ENCODE measurements at places on chromosomes 6 and 20. TPM values are rescaled to one million over a fixed set of nuclear protein-coding genes. Genes with fewer than 3 reads are reported as not detected.

DNA sequence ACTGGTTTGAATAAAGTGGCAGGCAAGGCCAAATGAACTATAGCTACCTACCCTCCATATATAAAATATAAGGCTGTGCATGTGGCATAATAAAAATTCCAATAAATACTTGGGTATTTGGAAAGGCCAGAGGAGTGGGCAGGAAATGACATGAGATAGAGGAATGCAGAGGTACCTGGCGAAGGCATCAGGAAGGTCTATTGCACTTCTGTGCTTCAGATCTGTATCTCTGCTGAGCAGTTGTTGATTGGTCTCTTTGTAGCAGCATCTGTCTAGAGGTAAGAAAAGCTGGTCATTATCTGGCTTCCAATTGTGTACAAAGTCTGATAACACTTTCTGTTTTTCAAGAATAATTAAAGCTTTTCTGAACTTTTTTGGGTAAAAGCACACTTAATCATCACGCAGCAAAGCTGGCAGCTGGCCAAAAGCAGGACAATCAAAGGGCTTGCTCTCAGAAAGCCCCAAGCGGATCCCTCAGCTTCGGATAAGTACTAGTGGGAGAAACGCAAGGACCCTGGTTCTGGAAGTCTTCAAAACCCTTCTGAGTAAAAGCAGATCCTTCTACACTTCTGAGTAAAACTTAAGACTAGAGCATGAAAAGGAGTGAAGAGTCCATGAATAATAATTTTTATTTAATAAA lies 120.1 kb upstream of the TCF21 start:
- DNase-seq, result no peak
- peak overlapping the region; percentile 57 for H3K27ac ChIP-seq
- H3K4me3 ChIP-seq, result no peak overlapping the region

GRCh38 chr20:64219202-64219601 lies 36.3 kb upstream of the PCMTD2 start:
- DNase-seq, result no peak
- H3K36me3 ChIP-seq, result no peaks in the 10 kb centered on the region
- no peak overlapping the region for H3K27ac ChIP-seq
- H3K4me3 ChIP-seq, result no peak overlapping the region
- H3K4me1 ChIP-seq, result no peaks in the 10 kb centered on the region

- no peaks in the 10 kb centered on the region for H3K4me1 ChIP-seq
- H3K4me3 ChIP-seq, result no peak overlapping the region
- no peak for DNase-seq
- H3K27ac ChIP-seq, result no peak overlapping the region
Observed at GRCh38 chr6:155380666-155381332, 66.5 kb upstream of the TFB1M start.

DNA sequence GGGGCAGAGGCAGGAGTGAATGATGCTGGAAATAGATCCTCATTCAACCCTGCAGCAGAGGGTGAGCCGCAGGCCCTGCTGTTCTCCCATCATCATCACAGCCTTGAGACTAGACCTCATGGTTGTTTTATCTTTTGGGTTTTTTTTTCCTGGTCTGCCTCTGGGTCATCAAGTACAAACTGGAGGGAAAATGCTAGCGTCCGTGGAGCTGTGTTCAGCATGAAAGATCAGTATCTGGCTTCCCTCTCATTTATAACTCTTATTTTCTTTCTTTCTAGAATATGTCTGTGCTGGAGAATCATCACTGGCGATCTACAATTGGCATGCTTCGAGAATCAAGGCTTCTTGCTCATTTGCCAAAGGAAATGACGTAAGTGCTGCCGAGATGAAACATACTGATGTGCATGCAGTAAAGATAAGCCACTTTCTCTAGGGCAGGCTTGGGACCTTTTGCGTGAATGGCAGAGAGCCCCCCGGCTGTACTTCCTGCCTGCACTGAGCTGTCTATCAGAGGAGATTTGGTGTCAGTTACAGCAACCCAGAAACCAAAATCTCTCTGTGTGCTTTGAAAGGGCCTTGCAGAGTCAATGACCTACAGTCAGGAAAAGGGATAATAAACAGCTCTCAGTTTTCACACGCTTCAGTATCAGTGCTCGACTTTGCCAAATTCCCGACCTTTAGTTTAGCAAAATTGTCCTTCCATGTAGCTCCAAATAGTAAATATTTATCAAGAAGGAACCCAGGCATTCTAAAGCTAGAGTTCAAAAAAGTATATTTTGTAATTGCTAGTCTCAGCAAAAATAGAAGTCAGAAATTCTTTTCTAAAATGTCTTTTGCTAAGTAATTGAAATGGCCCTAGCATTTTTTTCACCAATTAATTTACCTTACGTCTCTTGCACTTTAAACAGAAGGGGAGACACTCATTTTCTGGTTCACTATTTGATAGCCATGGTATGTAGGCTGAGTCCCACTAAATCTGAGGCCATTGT lies 76.3 kb downstream of the MTFR2 start:
- no peaks in the 10 kb centered on the region for H3K36me3 ChIP-seq
- no peak for DNase-seq
- H3K27ac ChIP-seq, result no peak overlapping the region
- H3K4me1 ChIP-seq, result no peaks in the 10 kb centered on the region
- H3K4me3 ChIP-seq, result no peak overlapping the region
- no peaks in the 10 kb centered on the region for H3K27me3 ChIP-seq

DNA sequence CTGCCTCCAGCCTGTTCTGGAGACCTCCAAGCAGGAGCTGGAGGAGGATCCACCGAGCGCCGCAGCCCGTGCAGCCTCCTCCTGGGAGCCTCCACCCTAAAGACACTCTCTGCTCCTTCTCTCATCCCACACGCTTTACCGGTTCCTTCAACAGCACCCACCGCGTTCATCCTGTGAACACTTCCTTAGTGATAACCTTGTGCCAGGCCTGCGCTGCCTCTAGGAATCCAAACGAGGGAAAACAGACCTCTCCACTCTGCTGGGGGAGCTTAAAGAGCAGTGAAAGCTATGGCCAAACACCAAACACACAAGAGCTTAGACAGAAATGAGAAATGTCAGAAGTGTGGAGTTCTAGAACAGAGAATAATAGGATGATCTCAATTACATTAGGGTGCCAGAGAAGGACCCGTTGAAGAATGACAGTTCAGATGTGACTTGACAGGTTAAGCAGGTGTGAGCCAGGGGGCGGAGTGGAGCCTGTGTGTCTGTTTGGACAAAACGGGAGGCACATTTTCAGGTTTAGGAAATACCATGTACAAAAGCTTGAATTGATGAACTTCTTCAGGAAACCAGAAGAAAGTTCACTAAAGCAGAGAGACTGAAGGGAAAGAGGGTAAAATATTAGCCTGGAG lies 28.5 kb upstream of the HLA-DRB5 start:
- H3K36me3 ChIP-seq, result no peaks in the 10 kb centered on the region
- no peaks in the 10 kb centered on the region for H3K27me3 ChIP-seq
- H3K4me3 ChIP-seq, result no peak overlapping the region
- H3K27ac ChIP-seq, result no peak overlapping the region

- no peaks in the 10 kb centered on the region for H3K4me1 ChIP-seq
- H3K4me3 ChIP-seq, result no peak overlapping the region
- no peak for DNase-seq
- H3K36me3 ChIP-seq, result no peaks in the 10 kb centered on the region
Observed at GRCh38 chr20:49345524-49345923, 67.7 kb upstream of the ZNFX1 start.

DNA sequence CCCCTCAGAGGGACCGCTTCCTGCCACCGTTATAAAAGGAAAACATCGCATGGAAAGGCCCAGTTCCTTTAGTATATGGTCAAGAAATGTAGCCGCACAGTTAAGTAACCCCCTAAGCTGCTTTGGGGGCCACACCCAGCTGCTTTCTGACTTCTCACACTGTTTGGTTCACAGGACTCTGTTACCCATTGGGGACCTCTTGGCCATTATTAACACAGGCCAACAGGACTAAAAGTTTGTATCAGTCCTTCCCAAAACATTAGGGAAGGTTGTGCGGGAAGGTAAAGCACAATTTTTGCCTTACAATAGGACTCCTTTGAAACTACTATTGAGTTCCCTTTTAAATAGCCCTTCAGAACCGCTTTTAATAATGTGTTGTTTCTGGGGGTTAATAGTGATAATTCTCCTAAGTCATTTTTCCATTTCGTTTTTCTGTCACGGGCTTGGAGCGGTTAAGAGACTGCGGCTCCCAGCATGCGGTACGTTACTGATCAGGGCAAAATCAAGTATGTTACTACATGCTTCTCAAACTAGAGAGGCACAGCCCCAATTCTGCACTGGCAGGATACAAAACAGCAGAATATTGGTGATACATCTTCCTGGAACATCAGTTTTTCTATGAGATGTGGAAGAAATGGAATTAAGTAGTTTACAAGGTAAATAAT lies 668 bp upstream of the RPP40 start:
- peak overlapping the region; percentile 68 for H3K27ac ChIP-seq
- H3K4me3 ChIP-seq, result peak overlapping the region; percentile 87
- H3K27me3 ChIP-seq, result no peaks in the 10 kb centered on the region
- no peak for DNase-seq
- H3K4me1 ChIP-seq, result peaks cover 17% of the 10 kb centered on the region
- peaks cover 8% of the 10 kb centered on the region for H3K36me3 ChIP-seq

MAS1 gene
- total RNA-seq, result not detected

POM121L2 gene
- total RNA-seq, result not detected

PTGIS gene
- 0.25 TPM for total RNA-seq

ADGB gene
- not detected for total RNA-seq

TGM3 gene
- not detected for total RNA-seq

Data from HCT116 (cell line).